ENCODE measurements at places on chromosomes 12 and 14. TPM values are rescaled to one million over a fixed set of nuclear protein-coding genes. Genes with fewer than 3 reads are reported as not detected.

KLHL33 gene
- total RNA-seq: not detected

GRCh38 chr14:61184112-61184511 is 97.0 kb downstream of the TMEM30B start:
- no peak for DNase-seq

DNA sequence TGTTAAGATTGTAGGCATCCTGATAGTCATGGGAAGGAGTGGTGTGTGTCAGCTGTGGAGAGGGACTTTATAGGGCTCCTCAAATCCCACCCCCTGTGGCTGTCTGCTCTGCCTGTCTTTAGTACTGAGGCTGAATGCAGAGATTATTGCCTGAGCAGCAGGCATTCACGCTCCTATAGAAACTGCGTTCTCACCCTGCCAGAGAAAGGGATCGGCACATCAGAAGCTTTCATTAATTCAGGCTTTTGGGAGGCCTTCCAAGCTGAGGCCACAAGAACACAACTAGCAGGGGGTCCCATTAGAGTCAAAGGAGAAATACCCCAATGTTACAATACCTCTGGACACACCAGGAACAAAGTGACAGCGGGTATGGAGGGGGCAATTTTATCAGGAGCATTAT is 12.6 kb downstream of the KCNK10 start:
- no peak for DNase-seq

DNA sequence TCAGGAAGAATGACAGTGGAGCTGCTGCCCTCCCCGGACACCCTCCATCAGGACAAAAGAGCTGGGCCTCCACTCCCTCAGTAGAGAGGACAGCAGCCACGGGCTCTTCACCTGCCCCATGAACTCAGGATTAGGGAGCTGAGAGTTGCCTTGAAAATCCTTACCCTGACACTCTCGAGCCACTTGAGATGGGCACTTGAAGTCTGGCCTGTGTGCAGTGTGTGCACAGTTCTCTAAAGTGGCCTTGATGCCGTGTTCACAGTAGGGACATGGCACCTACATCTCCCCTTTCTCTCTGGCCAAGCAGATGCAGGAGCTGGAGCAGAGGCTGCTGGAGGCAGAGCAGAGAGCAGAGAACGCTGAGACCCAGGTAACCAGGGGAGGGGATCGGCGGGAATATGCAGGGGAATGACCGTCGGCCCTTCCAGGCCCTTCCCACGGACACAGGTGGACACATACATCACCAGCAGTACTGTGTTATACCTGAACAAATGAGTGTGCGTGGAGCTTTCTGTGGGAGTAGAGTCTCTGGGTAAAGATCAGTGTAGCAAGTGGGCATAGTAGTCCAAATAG is 22.5 kb downstream of the PLEKHH1 start:
- DNase-seq: no peak

NUP107 gene
- total RNA-seq: 29.6 TPM

GRCh38 chr14:63523735-63524426 is 19.3 kb downstream of the PPP2R5E start:
- DNase-seq: no peak

- no peak for DNase-seq
Measured at GRCh38 chr14:53814392-53814791, 142.2 kb downstream of the BMP4 start.
